A549 treated with Mapracorat at 1 μM for 4 hours (cell line): ENCODE measurements at places on chromosomes 4 and X. TPM values are rescaled to one million over a fixed set of nuclear protein-coding genes. Genes with fewer than 3 reads are reported as not detected.

The TCEAL9 gene
- total RNA-seq: 87.7 to 170 TPM (median 90.7 TPM) in 5 replicates

The FREM3 gene
- not detected in 5 replicates for total RNA-seq

The YIPF7 gene
- total RNA-seq: not detected in 5 replicates

The HMGB3 gene
- 126 to 228 TPM (median 143 TPM) in 5 replicates for total RNA-seq

The FAM13A gene
- total RNA-seq: 4.8 to 6.1 TPM (median 5.5 TPM) in 5 replicates

The SATL1 gene
- not detected in 5 replicates for total RNA-seq

The REELD1 gene
- not detected in 5 replicates for total RNA-seq

The FGF2 gene
- 26.9 to 57.2 TPM (median 51.8 TPM) in 5 replicates for total RNA-seq

The DCAF12L2 gene
- 0.06 to 0.18 TPM (median 0.16 TPM) in 3 of 5 replicates, not detected in the others for total RNA-seq

The GSX2 gene
- not detected in 5 replicates for total RNA-seq
